ENCODE measurements at places on chromosomes 13 and 19.

DNA sequence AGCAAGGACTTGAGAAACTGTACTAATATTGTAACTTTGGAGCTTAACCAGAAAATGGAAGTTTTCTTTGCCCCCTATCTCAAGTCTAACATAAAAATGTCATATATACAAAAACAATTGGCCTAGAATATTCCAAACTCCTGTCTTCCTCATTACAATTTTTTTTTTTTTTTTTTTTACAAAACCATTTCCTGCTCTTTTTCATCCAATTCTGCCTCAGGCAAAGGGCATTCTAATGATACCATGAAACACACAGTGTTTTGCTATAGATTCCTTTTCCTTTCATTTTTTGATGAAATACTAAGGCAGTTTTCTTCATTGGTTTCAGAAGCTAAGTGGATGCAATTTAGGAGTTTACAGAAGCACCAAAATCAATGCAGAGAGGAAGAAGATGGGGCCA, 119.7 kb downstream of the LHFPL6 start:
- no peak for DNase-seq

DNA sequence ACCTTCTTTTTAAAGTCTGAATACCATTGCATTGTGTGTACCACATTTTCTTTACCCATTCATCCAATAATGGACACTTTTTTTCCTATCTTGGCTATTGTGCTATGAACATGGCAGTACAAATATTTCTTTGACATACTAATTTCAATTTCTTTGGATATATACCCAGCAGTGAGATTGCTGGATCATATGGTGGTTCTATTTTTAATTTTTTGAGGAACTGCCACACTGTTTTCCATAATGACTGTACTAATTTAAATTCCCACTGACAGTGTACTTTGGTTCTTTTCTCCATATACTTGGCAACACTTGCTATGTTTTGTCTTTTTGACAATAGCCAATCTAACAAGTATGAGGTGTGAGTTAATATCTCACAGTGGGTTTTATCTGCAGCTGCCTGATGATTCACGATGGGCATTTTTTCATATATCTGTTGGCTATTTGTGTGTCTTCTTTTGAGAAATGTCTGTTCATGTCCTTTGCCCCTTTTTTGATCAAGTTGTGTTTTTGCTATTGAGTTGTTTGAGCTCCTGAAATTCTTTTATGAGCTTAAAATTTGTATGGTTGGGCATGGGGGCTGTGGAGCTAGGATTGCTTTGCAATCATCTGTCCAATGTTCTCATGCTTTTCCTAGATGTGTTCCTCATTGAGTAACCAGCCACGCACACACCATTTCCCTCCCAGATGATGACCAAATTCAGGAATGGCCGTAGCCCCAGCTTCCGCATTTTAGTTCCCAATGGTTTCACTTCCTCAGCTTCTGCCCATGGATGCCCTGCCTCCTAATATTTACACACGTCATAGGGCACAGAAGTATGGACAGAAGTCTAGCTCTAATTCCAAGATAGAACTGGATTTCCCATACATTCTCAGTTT, 380.0 kb upstream of the SGCG start:
- no peak for DNase-seq

DNA sequence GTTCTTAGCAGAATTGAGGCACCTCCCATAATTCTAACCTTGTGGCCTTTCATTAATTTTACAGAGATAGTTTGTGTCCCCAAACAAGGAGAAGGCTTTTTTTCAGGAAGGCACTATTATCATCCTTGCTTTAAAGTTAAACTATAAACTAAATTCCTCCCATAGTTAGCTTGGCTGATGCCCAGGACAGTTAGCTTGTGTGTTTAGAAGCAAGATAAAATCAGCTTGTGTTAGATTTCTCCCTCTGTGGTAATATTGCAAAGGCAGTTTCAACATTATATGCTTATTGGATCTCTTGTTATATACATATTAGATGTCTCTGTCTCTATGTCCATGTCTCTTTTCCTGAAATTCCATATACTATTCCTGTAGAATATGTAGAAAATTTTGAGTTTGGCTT, 342.7 kb downstream of the TBC1D4 start:
- DNase-seq = no peak

DNA sequence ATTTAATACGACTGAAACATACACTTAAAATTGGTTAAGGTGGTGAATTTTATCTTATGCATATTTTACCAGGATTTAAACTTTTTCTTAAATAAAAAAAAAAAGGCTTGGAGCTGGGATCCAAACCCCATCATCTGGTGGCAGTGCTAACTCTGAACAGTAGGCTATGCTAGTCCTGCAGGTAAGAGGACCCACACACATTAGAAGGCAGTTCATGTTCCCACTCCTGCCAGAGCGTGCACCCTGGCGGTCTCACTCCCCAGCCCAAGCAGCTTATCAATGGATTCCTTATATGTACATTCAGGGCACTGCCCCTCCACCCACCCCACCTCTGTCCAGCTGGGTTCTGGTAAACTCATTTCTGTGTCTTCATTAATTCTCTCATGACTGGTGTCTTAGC, 31.3 kb upstream of the CEBPA start:
- no peak for DNase-seq

GRCh38 chr13:66977161-66977560, 253.0 kb downstream of the PCDH9 start:
- DNase-seq = no peak

GRCh38 chr13:100298691-100299090, 209.8 kb downstream of the PCCA start:
- no peak for DNase-seq

- no peak for DNase-seq
Observed at GRCh38 chr13:69202996-69203395, 904.6 kb upstream of the ATXN8OS start.

DNA sequence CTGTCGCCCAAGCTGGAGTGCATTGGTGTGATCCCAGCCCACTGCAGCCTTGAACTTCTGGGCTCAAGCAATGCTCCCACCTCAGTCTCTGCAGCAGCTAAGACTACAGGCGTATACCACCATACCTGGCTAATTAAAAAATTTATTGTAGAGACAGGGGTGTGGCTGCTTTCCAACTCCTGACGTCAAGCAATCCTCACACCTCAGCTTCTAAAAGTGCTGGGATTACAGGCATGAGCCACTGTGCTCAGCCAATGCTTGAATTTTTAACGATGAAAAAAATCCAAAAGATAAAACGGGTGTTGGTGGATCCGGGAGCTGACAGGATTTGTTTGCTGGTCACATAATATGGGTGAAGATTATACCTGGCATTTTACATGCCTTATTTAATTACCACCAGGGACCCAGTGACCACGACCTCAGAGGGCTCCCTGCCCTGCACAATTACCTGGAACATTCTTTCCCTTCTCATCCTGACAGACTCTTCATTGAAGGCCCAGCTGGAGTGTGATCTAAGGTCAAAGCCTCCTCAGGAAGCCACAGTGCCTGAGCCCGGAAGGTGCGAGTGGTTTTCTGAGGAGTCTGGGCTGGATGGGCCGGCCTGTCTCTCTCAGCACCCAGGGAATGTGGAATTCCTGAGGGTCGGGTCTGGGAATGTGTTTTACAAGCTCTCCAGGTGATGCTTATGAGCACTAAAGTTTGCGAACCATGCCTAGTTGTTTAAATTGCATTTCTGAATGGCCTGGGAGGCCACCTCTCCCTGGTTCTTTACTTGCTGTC, 193.3 kb downstream of the USP12 start:
- no peak for DNase-seq

DNA sequence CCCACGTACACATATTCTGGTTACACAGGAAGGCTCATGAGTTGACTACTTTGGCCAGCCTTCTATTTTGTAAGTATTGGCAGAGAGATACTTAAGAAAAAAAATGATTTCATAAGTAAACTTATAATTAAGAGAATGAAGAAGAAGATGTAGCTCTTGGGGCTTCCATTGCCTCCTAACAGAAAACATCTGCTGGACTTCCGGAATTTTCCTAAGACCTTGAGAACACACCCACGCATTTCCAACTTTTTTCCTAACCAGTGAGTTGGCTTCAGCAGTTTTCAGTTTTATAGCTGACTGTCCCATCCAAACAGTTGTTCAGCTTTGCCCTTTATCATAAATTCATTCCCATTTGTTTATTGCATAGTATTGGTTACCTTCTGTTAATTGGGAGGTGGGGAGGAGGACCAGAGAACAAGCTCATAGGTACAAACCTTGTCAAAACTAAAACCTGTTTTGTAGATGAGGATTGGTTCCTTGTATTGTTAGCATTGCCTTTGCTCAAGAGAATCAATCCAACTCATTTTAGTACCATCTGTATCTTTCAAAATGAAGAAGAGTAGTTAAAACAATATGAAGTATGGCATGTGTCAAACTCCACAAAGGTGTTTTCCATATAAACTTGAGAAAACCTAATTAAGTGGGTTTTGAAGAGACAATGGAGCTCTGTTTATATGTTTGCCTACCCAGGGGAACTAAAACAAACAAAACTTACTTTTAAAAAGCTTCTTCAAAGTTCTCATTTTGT, 93.9 kb downstream of the COL4A2 start:
- DNase-seq = no peak

DNA sequence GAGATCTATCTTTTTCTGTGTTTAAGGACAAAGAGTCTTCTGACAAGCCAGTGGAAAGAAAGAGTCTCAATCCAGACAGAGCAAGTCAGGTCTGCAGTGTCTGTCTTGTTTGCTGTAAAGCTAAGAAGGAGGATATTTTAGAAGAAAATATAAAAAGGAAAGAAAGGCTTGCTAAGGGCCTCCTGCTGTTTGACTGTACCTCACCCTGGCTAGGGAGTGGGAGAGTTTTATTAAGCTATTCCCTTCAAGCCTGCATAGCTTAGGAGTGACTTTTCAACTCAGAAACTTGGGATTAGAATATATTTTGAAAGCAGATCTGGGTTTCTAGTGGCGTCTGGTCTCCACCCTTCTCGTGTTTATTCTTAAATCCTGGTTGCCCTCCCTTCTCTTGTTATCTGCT, 460.0 kb downstream of the COG6 start:
- no peak for DNase-seq
